Caudate nucleus (tissue), 63 donors: ENCODE measurements at places on chromosomes 5 and 9.

DNA sequence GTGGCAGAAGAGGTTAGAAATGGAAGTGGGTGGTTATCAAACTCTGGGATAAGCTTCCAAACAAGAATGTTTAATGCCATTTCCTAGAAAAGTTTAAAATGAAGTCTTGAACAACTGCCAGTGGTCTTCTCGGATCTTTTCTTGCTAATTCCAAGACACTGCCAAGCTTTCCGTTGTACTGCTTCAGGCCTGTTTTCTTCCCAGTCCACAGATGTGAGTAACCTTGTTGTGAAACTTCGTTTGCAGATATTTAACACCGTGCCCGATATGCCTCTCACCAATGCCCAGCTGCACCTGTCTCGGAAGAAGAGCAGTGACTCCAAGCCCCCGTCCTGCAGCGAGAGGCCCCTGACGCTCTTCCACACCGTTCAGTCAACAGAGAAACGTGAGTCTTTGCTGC lies 269.8 kb downstream of the NR3C1 start:
- no peak for DNase-seq

GRCh38 chr9:89505911-89506310 lies 8.0 kb upstream of the SEMA4D start:
- no peak for DNase-seq

DNA sequence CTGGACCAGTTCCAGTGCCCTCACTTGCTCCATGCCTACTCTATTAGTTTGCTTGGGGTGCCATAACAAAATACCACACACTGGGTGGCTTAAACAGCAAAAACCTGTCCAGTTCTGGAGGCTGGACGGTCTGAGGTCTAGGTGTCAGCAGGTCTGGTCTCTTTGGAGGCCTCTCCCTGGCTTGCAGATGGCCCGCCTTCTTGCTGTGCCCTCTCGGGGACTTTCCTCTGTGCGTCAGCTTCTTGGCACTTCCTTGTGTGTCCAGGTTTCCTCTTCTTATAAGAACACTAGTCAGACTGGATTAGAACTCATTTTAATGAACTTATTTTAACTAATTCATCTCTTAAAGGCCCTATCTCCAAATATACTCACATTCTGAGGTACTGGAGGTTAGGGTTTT lies 97.2 kb downstream of the CARTPT start:
- no peak for DNase-seq

DNA sequence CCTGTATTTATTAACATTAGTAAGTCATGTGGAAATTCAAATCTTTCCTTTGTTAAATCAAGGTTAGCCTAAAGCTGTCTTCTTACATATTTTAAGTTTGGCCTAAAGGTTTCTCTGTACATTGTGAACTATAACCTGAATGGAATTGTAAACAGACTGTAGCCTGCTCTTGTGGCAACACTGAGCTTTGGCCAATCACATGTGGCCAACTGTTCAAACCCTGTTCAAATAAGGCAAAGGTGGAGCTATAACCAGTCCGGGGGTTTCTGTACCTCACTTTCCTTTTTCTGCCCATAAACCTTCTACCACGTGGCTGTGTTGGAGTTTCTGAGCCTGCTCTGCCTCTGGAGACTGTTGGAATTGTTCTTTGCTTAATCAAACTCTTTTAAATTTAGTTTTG lies 3.3 kb upstream of the HAPLN1 start:
- DNase-seq: no peak

DNA sequence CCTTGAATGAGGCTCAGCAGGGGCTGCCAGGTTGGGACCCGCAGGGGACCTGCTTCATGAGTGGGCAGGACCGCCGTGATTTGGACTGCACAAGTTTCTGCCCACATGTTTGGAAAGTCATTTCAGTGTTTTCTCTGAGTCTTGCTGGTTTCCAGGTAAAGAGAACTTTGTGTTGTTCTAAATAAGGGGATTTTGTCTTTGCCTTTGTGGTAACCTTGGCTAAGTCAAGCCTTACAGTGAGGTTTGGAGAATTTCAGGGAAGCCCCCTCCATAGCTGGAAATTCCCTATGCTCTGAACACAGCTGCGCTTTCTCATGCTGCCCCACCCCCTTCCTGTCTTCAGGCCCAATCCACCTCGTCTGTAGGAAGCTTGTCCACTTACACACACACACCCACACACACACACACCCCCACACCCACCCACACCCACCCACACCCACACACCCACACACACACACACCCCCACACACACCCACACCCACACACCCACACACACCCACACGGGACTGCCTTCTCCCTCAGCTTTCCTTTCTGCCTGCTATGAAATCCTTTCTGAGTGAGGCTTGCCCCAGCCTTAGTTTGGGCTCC lies 270.1 kb downstream of the HSPA4 start:
- DNase-seq: no peak

- DNase-seq: no peak
Observed at GRCh38 chr5:73380710-73381589, 67.6 kb downstream of the FOXD1 start.

- DNase-seq: no peak
Observed at GRCh38 chr9:68746525-68746924, 41.5 kb downstream of the PIP5K1B start.

DNA sequence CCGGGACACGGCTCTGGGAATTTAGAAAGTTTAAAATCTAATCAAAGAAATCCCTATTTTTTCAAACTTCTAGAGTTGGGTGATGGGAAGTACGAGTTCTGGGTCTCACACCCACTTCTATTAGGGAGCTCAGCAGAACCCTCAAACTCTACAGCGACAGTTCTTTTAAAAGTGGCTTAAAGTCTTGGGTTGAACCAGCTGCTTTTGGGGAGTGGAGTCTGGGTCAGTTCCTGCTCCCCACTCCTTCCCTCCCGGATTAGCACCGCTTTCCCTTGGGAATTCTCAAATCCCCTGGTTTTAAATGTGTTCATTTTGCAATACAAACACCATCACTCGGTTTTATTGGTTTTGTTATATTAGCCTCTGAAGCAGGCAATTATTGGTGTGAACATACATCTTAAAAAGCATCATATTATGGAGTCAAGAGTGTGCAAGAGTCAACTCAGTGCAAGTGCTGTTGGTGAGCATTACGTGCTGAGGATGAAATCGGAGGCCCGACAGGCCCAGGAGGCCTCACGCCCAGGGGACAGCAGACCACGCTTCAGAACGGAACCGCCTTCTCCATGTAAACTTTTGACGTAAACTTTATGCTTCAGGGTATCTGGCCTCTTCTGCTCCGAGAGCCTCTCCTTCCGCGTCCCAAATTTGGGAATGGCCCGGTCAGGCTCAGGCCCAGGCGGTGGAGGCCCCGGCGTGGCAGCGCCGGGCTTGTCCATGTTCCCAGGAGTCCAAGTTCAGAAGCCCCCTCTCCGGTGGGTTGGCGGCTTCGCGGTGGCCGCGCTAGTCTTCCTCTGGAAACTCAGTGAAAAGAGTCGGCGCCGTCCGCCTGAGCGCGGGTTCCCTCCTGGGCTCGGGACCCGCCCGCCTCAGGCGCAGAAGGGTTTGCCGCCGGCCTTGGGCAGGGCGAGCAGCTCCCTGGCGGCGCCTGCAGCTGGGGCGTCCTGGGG lies 5.3 kb downstream of the IRX4 start:
- no peak for DNase-seq

DNA sequence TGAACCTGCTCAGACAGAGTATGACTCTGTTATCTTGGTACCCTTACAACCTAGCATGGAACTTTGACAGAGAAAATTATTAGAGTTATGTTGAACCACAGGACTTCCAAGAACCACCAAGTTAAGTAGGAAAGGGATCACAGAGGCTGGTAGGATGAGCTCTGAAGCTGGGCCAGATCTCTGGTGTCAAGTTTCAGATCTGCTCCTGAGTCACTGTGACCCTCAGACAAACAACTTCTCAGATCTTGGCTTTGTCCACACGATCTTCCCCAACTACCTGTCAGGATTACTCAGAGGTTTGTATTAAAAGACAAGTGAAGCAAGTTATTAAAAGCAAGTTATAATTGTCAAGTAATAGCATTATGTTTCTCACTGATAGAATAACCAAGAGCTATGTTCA lies 189.0 kb downstream of the SEC61B start:
- no peak for DNase-seq

- no peak for DNase-seq
Observed at GRCh38 chr9:136371533-136371880, 2.0 kb downstream of the CARD9 start.

DNA sequence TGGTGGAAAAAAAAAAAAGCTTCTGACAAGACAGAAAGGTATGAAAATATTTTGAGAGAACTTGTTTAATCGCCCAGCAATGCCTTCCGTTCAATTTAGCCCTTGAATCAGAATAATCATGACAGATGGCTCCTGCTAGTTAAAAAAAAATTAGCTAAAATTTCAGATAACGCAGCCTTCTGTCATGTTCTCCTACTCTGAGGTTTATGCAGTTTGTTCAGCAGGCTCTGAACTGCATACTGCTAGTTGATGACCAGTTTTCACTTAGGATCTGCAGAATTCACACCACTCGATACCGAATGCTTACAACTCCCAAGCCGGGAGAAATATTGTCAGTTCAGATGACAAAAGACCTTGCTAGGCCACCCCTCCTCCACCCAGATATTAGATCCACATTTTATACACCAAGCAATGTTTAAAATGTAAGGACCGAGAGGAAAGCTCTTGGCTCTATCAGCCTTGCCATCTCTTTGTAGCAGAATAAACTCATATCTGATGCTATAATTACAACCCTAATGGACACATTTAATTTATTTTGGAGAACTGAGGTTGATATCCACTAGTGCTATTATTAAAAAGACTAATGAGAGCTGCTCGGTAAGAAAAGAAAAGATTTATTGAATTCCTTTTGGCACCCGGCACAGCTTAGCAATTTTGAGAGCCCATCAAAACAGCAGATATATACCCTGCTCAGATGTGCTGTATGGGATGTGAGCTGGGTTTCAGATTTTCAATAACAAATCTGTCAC lies 322.8 kb downstream of the GLIS3 start:
- no peak for DNase-seq

- no peak for DNase-seq
Observed at GRCh38 chr5:170297589-170298462, at the start of gene LCP2. LCP2 (minus strand) TSS chr5:170297777; CDS start chr5:170297611, 166 bp downstream.

DNA sequence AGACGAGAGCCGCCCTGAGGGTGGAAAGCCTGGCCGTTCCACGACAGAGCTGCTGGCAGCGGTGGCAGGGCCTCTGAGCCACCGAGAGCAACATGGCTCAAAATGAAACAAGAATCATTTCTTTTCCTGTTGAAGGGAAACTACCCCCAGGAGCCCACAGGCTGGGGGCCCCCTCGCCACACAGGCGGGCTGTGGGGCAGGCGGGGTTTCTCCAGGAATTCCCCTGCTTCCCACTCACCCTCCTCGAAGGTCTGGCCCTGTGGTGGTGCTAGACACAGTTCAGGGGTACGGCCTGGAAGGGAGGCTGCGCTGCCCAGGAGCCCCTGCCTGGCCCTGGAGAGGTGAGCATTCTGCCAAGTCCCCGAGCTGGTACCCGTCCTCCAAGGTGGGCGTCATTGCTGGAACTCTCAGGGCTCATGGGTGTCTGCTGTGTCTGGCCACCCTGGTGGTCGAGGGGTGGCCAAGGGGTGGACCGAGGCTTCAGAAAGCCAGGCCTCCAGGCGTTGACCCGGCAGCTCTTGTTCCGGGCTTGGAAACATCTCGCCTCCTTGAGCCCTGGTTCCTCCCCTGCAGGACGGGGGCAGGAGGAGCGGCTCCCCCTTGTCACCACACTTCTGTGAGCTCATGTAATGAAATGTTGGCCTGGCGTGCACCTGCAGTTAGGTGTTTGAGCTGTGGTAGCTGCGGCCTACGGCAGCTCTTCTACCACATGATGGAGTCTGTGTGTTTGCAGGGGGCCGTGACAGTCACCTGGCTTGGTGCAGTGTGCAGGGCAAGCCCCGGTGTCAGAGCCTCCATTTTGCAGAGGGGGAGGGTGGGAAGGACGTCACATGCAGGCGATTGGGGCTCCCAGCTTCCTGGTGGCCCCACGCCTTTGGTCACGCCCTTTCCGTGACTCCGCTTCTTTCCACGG lies 65.3 kb downstream of the RXRA start:
- DNase-seq: no peak

GRCh38 chr5:141681695-141682641 lies at the start of gene ARAP3:
ARAP3 (minus strand) TSS chr5:141682230; CDS start chr5:141680486, 1,744 bp downstream.
- DNase-seq: no peak

- DNase-seq: no peak
Observed at GRCh38 chr5:7916171-7916804, 47.3 kb downstream of the MTRR start.

GRCh38 chr9:12133416-12133815 lies 559.8 kb upstream of the TYRP1 start:
- no peak for DNase-seq

DNA sequence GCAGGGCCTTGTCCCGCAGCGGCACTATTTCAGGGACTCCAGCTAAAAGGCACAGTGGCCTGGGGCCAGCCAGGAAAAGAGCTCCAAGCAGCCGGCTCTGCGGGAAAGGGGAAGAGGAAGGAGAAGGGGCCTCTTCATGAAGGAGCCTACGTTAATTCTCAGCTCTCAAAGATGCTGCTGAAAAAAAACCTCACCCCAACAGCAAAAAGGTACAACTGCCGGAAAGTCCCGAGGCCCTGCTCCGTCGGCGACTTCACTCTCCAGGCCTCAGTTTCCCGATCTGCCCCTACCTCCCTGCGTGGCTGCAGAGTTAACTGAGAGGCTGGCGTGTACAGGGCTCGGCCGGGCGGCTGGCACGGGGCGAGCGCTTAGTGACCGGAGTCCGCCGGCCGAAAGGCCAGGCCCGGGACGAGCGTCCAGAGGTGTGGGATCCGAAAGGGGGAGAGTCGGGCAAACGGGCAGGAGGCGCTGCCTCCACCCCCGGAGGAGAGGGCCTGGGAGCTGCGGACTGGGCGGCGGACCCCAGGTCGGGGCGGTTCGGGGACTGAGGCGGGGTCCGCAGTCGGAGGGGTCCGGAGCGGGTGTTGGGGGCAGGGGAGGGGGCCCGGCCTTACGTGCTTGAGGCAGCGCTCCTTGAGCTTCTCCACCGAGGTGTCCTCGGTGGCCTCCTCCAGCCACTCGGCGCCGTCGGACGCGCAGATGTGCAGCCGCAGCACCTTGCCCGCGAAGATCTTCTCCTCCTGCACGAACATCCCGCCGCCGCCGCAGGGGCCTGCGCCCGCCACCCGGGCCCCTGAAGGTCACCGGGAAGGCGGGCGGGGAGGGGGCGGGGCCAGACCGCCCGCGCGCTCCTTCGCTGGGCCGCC lies 529 bp downstream of the UBAC1 start:
- DNase-seq: no peak

DNA sequence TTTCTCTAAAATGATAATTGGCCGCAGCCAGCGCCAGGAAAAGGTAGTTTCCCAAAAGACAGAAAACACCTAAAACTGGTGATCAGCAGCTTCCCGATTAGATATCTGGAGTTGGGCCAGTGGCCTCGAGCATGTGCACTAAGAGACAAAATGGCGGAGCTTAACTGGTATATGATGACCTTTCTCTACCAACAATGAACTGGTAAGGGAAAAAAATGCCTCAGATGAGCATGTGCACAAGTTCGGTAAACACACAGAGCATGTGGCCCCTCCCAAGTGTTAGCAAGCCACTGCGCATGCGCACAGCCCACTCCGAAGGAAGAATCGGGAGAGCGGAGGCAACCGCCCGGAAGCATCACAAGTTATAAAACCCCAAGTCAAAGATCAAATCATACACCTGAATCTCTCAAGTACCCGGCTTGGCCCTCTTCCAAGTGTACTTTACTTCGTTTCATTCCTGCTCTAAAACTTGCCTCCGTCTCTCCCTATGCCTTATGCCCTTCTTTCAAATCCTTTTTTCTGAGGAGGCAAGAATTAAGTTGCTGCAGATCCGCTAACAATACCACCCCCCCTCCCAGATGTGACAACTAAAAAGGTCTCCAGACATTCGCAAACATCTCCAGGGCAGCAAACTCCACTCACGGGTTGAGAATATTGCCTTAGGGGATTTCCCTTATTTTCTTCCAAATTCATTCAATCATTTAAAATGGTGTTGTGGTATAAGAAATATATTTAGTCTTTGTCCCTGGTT lies 15.0 kb upstream of the PTBP3 start:
- peak; percentile 24 for DNase-seq
